ENCODE measurements at places on chromosomes 2 and 18.

DNA sequence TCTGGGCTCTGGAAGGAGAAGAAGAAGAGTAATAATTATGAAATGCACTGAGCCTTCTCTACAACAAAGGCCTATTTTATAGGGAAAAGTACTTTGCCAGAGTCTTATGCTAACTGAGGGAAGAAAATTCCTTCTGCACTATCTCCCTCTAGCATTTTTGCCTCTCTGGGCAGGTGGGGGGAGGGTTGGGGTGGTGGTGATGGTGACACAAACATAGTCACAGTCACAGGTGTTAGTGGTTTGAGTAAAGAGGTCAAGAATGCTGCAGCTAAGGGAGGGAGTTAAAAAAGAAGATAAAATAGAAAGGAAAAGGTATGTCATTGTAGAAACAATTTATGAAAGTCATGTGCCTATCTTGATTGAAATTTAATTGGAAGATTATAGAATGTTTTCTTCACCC is 140.8 kb upstream of the COL3A1 start:
- no peak for DNase-seq

- no peak for DNase-seq
Observed at GRCh38 chr2:179936141-179936540, 71.0 kb downstream of the CWC22 start.

DNA sequence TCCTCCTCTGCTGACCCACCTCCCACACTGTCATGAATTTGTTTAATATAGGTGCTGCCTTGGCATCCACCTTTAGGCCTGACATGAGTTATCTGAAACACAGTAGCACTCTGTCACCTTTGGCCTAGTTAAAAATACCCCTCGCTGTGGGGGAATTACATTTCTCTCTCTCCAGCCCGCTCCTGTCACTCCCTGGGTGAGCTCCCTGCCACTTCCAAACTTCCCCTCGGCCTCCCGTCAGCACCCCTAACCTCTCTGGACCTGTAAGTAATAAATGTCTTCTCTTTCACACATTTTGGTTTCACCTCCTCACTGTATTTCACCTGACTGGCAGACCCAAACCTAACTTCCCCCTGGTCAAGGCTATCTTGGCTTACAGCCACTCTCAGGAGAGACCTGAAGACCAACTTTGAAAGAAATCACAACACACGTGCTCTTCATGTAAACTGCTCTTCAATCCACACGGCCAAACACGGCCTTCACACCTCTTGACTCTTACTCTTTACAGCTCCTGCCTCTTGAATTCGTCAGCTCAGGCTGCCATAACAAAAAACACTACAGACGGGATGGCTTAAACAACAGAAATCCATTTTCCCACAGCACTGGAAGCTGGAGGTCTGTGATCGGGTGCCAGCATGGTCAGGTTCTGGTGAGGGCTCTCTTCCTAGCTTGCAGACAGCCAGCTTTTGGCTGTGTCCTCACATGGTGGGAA is 28.3 kb downstream of the REEP1 start:
- no peak for DNase-seq

- DNase-seq = no peak
Observed at GRCh38 chr18:61127714-61128467, 205.3 kb upstream of the CDH20 start.

DNA sequence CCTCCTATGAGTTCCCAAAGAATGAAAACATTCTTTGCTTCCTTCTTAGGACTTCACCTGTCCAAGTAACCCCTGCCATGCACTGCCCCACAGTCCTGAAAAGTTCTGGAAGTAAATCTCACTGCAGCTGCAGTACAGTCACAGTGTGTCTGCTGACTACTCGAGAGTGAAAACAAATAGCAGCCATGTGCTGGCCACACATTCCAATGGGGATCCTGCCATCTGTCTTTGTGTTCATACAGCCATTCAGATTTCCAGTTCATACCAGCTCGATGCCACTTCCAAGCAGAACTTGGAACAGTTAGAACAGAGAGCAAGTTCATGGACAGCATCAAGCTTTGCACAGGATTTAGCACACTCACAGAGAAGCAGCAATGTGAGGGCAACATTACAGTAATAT is 629.9 kb upstream of the ACVR2A start:
- no peak for DNase-seq

GRCh38 chr2:217444932-217445331 is 557.9 kb downstream of the TNS1 start:
- no peak for DNase-seq

GRCh38 chr2:200670313-200670712 is 84.5 kb downstream of the AOX1 start:
- no peak for DNase-seq

DNA sequence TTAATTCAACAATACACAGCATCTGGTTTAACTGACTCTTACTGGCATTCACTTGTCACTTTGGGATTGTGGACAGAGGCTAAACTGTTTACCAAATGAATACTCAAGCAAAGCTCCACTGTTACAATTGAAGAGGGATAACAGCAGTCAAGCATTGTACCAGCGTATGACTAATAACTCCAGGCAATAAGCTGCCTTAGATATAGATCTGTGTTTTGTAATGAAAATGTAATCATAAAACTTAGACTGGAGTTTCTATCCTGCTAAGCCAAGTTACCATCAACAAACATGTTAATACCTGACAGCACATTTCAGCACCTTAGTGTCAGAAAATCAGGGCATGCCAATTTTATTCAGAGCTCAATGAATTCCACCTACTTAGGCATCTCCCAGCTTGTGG is 889.5 kb downstream of the EPHA4 start:
- DNase-seq = no peak

DNA sequence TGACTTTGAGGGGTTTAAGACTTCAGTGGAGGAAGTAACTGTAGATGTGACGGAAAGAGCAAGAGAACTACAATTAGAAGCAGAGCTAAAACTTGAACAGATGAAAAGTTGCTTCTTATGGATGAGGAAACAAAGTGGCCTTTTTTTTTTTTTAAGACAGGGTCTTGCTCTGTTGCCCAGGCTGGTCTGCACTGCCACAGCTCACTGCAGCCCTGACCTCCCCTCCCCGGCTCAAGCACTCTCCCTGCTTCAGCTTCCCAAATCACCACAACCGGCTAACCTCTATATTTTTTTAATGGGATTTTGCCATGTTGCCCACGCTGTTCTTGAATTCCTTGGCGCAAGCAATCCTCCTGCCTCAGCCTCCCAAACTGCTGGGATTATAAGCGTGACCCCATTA is 3.2 kb downstream of the MAP3K2 start:
- no peak for DNase-seq

DNA sequence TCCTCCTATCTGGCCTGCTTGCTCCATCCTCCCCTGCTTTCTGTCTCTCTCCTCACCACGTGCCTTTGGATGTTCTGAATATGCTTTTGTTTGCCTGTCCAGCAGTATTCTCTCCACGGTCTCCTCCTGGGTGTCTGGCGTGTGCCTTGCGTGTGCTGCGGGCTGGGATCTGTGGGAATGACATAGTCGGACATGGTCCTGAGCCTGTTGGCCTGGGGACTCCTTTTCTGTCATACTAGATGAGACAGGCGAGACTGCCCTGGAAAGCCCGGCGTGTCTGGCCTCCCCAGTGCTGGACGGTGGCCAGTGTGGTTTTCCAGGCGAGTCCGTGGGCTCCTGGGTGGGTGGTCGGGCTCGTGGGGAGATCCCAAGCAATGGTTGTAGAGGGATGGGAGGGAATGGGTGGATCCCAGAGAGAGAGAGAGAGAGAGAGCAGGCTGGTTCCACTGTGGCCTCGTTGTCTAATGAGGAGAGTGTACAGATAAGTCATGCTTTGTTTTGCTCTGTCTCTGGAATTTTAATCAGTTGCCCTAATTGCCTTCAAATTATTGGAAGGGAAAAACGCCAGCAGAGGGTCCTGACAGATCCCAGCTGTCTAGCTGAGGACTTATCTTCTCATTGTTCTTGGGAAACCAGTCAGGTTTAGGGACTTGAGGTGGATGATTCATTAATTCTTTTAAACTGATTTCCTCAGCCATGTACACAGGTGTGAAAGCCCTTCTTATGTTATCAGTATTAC is 58.3 kb downstream of the HPCAL1 start:
- DNase-seq = no peak

- DNase-seq = no peak
Observed at GRCh38 chr18:62811674-62812073, 96.3 kb downstream of the PHLPP1 start.

- DNase-seq = no peak
Observed at GRCh38 chr2:88538362-88538917, 85.9 kb upstream of the FOXI3 start.

- DNase-seq = no peak
Observed at GRCh38 chr2:124663645-124663997, 638.5 kb downstream of the CNTNAP5 start.

DNA sequence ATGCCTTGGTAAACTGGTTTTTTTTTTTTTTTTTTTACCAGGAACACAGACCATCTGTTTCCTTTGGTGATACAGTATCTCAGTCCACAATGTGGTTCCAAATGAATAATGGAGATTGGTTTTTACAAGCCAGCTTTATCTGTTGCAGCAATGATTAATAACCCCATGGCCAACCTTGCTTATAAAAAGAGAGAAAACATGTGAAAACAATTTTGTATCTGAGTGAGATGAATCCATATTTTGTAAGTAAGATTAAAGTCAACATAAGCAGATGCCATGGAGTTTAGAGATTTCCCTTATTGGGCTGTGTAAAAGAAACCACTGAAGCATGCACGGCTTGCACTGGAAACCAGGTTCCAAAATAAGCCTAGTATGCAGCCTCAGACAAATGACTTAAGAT is 108.6 kb upstream of the CNTNAP5 start:
- no peak for DNase-seq

- no peak for DNase-seq
Observed at GRCh38 chr2:62099523-62100175, 96.3 kb upstream of the B3GNT2 start.

- DNase-seq = no peak
Observed at GRCh38 chr2:159712929-159713420, 669 bp downstream of the MARCHF7 start.

DNA sequence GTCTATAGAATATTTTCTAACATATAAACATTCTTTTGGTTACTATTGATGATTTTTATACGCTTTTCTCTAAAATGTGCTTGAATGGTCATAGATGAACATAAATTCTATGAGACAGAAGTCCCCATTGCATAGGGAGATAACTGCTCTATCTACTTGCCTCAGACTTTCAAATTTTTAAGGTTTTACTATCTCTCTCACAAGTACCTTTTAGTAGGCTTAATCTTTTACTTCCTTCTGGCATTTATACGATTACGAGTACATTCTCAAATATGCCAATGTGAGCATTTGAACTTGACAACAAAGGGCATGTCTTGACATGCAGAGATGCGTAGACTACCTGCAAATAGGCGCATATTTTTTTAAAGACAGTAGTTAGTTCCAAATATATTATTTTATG is 935.9 kb upstream of the LRATD1 start:
- no peak for DNase-seq

DNA sequence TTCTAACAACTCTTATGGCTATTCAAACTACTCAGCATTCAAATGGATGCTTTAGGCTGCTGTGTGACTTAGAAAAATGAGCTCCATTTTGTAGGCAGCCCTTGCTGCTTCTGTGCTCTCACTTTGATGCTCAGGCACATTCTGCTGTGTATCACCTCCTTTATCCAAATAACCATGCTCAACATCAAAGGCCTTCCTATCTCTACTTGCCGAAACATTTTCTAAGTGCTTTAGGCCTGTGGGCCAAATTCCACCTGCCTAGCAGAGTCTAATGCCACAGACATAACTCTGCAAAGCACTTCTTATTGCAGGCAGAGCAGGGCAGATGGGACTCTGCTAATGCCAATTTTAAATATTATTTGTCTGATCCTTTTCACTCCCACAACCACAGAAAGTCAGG is 397.4 kb downstream of the RND3 start:
- DNase-seq = no peak

DNA sequence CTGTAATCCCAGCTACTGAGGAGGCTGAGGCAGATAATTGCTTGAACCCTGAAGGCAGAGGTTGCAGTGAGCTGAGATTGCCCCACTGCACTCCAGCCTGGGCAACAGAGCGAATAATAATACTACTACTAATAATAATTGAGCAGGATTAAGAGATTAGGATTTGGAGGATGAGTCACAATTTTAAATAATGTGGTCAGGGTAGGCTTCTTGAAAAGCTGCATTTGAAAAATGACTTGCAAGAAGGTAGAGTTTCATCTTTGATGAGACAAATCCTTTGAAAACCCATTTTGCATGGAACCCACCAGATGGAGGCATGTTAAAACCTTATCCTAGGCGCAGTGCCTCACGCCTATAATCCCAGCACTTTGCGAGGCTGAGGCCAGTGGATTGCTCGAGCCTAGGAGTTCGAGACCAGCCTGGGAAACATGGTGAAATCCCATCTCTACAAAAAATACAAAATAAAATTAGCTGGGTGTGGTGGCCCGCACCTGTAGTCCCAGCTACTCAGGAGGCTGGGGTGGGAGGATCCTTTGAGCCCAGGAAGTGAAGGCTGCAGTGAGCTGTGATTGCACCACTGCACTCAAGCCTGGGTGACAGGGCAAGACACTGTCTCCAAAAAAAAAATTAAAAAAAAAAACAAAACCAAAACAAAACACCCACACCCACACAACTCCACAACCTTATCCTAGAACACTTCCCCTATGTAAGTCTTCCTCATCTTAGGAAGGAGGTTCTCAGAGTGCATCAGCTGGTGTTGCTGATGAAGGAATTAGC is 3.3 kb upstream of the ATP8B1 start:
- no peak for DNase-seq

- no peak for DNase-seq
Observed at GRCh38 chr2:24730481-24730880, 62.7 kb downstream of the PTRHD1 start.

DNA sequence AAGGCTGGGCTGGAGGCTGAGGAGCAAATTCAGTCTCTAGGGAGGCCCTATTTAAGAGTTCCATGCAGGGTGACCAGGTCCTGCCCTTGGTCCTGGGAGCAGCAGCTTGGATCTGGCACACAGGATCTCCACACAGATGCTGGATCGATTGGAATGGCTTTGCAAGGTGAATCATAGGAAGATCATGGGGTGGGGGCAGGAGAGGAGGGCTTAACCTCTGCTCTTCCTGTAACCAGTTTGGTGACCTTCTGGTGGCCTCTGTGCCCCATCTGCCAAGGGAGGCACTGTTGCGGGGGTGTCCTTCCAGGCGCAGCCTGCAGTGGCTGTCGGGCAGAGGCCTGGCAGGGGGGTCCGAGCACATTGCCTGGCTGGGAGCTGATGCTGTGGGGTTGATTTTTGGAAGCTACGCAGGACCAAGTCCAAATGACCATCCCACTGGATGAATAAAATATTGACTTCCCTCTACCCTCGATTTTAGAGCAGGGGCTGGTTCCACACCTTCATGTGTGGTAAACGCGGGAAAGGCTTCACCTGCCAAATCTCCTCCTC is 79.7 kb downstream of the EDAR start:
- DNase-seq = no peak

DNA sequence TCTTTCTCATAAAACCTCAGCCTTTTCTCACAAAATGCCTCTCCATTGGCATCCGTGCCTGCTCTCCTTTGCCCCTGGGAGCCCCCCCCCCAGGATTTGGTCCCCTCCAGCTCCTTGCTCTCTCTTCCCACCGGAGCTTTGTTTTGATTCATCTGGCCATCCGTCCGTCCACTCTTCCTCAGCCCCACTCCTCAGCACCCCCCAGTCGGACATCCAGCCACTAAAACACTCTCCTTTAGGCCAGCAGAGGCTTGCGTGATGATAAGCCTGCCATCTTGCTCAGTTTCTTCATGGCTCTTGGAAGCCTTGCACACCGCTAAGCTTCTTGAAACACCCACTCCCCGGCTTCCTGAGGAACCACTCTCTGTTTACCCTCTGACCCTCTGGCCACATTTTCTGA is 31.5 kb upstream of the GNAL start:
- DNase-seq = no peak

- no peak for DNase-seq
Observed at GRCh38 chr2:53787614-53788289, 908 bp downstream of the ERLEC1 start.
